ENCODE measurements at places on chromosomes 5 and 9.

DNA sequence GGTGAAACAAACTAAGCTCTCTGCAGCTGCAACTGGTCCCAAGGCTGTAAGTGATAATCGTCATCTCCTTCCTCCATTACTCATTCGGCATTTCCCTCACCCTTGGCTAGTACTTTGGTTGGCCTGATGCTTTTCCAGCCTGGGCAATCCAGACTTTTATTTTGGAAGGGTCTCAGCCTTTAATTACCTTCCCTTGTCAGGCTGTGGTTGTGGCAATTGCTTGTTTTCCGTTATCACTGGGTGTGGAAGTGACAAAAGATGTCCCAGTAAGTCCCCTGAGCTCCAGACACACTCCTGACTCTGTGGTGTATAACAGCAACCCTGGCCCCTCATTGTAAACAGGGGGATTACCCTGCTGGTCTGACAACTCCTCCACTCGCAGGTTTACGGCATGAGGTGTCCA lies 6.3 kb upstream of the FAF2 start:
- DNase-seq = peak; percentile 73

GRCh38 chr5:176132471-176133288 lies 105.5 kb upstream of the SIMC1 start:
- no peak for DNase-seq

DNA sequence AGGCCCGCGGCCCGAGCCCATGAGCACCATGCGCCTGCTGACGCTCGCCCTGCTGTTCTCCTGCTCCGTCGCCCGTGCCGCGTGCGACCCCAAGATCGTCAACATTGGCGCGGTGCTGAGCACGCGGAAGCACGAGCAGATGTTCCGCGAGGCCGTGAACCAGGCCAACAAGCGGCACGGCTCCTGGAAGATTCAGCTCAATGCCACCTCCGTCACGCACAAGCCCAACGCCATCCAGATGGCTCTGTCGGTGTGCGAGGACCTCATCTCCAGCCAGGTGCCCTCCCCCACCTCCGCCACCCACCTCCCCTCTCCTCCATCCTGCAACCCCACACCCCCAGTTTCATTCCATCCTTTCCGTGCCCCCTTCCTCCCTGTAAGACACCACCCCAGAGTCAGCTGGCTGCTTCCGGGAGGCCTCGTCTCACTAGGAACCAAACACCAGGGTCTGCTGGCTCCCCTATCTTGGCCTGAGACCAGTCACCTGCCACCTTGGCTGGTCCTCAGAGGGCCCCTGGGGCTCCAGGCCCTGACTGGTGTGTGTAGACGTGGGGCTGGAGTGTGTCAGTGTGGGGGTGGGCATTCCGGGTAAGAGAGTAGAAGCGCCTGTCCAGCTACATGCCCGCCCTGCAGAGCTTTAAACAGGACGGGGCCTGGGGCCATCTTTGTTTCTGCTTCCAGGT lies 655 bp downstream of the GRIN1 start:
- DNase-seq = no peak

DNA sequence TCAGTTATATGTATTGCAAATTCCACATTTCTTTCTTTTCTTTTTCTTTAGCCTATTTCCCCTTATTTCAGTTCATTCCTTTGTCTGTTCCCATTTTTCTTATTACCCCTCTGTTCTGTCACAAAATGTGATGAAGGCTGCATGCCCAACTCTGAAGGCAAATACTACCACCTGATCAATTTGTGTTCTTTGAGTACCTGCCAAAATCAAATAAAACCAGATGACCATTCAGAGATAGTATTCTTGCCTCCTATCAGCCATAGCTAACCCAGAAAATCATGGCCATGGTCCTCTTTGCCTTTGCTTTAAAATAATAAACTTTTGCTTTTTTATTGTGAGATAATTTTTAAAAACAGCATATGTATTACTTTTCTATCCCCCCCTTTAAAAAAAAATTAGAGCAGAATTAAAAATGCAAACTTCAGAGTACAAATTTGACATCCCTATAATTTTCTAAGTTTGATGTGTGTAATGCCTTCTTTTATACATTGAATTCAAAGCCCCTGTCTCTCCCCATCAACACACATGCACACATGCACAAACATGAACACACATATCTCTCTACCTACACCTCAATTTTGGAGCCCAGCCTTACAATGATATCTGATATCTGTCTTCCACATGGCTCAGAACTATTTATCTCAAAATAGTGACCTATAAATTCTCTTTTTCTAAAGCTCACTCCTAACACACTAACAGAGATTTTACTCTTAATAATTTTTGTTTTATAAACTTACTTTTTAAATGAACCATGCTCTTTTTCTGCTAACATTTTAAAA lies 3.5 kb downstream of the RFESD start:
- DNase-seq = no peak

GRCh38 chr9:73613092-73613701 lies 461.5 kb downstream of the ANXA1 start:
- DNase-seq = no peak

GRCh38 chr9:94867281-94867841 lies 140.9 kb downstream of the AOPEP start:
- DNase-seq = peak; percentile 79

Measured in PC-3 (cell line).